ENCODE measurements at places on chromosomes 5 and 9.

DNA sequence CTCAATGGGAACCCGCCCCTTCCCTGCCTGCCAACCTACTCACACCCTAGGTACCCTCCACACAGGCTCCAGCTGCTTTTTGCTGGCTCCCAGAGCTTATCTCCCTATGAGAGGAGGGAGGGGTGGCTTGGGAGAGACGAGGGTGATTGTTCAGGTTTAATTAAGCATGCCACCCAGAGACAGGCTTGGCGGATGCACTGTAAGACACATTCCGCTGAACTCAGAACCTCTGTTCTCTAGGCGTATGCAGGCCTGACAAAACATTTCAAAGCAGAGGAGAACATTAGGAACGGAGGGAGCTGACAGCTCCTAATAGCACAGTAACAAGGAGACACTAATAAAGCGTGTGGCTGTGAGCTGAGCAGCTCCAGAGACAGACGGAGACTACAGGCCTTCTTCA lies 80.1 kb downstream of the TRIM32 start:
- peak; percentile 75 for DNase-seq

DNA sequence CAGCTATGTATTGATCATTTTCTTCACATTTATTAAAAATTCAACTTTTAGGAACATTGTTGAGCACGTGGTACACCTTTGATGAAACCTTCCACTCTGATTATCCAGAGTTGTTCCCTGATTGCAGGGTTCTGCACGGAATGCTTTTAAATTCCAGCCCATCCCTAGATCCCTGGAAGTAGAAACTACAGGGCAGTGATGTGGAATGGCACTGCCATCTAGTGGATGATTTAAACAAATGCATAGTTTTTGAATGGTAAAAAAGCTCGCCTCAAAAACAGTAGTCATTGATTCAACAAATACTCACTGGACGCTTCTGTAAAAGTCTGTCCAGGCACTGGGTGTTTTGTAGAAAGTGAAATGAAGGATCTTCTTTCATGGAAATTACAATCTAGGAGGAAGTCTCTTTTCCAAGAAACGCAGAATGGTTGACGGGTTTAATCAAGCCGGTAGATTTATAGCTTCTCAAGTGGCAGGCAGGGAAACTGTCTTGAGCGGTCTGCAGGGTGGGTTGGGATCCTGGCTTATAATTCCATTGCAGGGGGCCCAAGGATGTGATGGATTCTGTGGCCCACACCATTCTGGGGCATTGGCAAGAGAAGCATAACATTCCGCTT lies 118.4 kb downstream of the ARHGAP26 start:
- DNase-seq = peak; percentile 28

DNA sequence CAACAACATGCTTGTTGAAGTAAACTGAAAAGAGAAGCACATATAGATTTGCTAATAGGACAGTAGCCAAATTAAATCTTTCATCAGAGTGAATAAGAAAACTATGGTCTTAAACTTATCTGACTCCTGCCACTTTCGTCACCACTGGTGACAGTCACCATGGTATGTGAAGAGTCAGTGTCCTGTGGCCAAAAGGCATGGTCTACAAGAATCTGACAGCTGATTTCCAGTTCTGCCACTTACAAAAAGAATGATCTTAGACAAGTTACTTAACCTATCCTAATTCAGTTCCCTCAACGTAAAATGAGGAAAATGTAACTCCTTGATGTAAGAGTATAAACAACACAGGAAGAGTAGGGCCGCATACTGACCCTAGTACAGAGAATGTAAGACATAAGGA lies 102.0 kb downstream of the LPAR1 start:
- no peak for DNase-seq

DNA sequence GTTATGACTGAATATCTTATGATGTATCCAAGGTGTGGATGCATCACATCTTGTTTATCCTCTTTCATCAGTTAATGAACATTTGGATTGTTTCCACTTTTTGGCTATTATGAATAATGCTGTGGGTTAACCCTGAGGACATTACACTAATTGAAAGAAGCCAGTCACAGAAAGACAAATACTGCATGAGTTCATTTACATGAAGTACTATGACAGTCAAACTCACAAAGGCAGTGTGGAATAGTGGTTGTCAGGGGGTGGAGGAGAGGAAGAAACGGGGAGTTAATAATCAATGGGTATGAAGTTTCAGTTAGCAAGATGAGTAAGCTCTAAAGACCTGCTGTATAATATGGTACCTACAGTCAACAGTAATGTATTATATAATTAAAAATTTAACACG lies 409.4 kb upstream of the CTNND2 start:
- no peak for DNase-seq

DNA sequence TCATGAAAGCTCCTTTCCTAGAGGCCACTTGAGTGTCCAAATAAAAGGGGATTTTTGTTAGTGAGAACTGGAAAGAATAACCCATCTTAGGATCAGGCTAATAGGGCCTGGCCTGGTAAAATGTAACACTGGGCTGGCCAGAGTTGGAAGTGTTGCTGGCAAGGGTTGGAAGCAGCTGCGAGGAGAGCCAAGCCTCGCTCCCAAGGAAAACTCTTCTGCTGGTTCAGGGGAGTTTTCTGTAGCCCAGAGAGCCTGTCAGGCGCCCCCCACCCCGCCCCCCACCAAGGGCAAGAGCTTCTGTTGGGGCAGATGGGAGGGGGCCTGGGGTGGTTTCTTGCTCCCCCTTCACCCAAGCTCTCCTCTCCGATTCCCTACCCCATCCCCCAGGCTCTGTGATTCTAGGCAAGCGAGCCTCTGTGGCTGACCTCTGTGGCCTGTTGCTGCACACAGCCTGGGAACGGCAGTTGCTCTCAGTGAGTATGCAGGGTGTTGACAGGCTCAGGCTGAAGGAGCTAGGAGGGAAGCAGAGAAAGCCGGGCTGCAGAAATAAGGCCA lies 547.8 kb downstream of the CCDC171 start:
- DNase-seq = no peak

- DNase-seq = no peak
These were observed 23.3 kb downstream of the KCNMB1 start for GRCh38 chr5:170365831-170366230.

DNA sequence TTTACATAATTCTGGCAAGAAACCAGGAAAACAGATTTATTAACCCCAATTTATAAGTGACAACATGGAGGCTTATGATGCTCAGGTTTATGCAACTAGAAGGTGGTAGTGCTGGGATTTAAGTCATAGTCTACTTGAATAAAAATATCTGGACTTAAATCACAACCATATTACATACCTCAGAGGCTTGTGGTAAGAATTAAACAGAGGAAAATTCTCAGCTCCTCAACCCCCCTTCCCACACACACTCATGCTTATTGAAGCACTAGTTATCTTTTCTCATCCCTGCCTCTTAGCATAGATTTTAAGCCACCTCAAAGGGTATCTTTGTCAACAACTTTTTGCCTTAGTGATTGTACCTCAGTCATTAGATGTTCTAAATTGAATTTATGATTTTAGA lies 731.0 kb downstream of the PRELID2 start:
- no peak for DNase-seq

GRCh38 chr9:129237164-129237611 lies 59.1 kb upstream of the IER5L start:
- DNase-seq = no peak

- DNase-seq = no peak
These were observed 50.8 kb downstream of the SEC61B start for GRCh38 chr9:99272836-99273235.

DNA sequence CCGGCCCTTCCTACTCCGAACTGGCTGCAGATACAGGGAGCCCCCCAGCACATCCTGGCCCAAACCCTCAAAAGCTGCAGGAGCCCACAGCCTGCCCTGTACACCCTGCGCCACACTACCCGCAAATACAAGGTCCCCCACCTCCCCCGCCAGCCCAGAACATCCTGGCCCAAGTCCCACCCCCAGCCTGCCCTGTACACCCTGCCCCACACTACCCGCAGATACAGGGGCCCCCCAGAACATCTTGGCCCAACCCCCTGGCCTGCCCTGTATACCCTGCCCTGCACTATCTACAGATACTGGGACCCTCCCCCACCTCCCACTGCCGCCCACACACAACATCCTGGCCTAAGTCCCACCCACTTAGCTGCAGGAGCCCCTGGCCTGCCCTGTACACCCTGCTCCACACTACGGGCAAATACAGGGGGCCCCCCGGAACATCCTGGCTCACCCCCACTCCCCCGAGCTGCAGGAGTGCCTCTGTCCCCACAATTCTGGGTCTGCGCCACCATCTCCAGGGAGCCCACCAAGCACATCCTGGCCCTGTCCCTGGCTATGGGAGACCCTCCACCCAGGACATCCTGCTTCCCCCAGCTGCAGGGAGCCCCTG lies 8.3 kb downstream of the LPCAT1 start:
- DNase-seq = no peak

DNA sequence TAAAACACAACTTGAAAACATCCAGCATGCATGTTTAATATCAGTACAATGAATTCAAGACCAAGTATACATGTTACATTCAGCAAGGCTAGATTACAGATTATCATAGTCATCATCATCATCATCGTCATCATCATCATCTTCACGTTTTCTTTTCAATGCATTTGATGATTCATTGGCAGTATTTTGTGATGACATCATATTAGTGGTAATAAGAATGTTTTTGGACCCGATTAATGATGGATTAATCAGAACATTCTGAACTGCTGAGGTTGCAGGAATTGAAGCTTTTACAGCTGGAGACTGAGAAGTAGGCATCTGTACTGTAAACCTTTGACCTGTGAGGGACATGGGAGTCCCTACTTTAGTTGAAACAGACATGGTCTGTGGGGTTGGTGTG lies 4.5 kb downstream of the AK6 start:
- no peak for DNase-seq

DNA sequence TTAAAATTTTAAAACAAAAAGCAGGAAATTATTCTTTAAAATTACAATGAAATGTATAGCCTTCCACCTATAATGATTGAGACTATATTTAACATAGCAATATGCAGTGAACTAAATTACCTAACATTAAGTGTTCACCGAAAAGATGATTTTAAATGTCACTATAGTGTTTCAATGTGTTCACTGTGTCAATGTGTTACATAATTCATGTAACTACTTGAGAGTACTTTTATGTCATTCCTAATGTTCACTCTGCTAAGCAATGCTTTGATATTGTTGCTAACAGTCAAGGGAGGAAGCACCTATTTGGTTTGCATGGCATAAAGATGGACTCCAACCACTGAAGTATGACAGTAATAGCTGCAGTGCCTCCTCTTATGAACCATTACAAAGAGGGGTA lies 629.8 kb upstream of the C9orf72 start:
- no peak for DNase-seq

- DNase-seq = no peak
These were observed 16.4 kb upstream of the FCN2 start for GRCh38 chr9:134863941-134864820.

- DNase-seq = no peak
These were observed 231.3 kb downstream of the ATPSCKMT start for GRCh38 chr5:10018201-10019069.

GRCh38 chr9:91217388-91217787 lies 144.3 kb downstream of the AUH start:
- no peak for DNase-seq

- DNase-seq = no peak
These were observed 766.2 kb downstream of the PTPRD start for GRCh38 chr9:9846557-9846956.
